Forelimb muscle (tissue), 1 donor: ENCODE measurements at places on chromosomes 16 and 17. TPM values are rescaled to one million over a fixed set of nuclear protein-coding genes. Genes with fewer than 3 reads are reported as not detected.

Gene HS3ST3B1
- 0.83 TPM for polyA plus RNA-seq

Gene KRTAP9-2
- not detected for polyA plus RNA-seq

Gene KRTAP4-6
- polyA plus RNA-seq: not detected

Gene KCTD5
- 24.4 TPM for polyA plus RNA-seq

DNA sequence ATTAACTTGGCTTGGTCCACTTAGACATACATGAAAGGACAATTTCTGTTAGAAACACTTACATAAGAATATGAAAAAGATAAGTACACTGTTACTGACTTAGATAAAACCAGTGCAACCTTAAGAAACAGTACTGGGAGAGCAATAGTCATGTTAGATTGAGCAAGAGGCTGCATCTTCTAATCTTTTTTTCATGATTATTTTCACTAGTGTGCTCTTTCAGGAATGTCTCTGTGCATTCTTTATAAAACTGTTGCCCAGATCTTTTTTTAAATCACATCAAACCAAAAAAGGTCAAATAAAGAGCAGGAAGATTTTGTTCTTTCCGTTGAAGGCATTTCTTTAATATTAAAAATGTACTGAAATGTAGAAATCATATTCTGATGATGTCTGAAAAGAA lies 100.7 kb upstream of the AXIN2 start:
- no peak for DNase-seq

DNA sequence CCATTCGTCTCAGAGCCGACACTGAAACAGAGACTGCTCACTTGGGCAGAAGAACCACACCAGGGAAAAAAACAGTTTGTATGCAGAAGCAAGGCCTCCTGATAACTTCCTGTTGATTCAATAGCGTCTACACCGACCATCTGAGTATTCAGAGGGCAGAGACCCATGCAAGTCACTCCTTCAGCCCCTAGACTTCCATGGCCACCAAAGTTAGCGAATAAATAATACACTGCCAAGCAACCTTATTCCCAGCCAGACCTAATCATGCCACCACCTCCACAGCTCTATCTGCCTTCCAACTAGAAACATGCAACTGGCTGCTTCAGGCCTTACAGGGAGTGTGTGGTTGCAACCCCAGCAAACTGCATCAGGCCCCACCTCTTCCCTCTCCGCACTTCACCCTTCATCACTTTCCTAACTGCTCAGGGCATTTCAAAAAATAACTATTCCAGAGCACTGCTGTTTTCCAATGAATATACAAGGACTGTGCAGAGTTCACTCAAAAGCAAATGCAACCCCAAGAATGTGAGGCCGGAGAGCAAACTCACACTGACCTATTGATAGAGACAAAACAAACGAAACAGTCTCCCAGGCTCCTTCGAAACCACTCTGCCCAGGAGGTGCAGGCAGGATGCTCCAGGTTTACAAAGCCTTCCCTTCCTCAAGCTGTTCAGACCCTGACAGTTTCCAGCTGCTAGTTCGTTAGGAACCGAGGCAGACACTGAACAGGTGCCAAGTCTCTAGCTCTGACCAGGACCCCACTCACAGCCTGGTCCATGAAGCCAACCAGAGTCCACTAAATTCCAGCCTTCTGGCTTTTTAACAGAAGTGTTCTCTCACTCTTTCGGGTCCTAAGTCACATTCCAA lies 3.6 kb downstream of the USP7 start:
- DNase-seq: no peak

GRCh38 chr16:56858374-56858773 lies 6.6 kb upstream of the SLC12A3 start:
- no peak for DNase-seq

DNA sequence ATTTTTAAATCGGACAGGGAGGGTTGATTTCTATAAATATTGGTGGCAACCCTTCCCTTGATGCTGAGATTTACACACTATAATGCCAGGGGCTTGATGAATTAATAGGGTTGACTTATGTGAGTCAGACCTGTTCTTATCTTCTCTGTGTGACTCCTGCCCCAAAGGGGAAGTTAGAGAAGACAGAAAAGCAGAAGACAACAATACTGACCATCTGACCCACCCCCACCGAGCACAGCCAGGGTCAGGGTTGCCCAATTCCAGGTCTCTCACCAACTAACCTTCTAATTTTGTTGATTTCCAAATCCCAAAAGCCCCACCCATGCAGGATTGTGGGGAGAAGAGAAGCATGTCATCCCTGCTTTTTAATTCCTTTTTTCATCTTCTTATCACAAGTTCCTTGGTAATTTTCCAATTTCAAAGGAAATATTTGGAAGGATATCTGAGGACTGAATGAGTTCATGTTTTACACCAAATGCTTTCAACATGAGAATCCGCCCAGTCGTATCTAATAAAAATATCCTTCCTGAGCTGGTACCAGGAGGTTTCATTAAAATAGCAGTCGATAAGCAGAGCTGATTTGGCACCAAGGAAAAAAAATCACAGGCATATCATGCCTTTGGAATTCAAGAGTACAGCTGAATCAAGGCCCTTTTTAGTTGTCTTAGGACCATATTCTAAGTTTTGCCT lies 603.4 kb upstream of the CDH11 start:
- no peak for DNase-seq

DNA sequence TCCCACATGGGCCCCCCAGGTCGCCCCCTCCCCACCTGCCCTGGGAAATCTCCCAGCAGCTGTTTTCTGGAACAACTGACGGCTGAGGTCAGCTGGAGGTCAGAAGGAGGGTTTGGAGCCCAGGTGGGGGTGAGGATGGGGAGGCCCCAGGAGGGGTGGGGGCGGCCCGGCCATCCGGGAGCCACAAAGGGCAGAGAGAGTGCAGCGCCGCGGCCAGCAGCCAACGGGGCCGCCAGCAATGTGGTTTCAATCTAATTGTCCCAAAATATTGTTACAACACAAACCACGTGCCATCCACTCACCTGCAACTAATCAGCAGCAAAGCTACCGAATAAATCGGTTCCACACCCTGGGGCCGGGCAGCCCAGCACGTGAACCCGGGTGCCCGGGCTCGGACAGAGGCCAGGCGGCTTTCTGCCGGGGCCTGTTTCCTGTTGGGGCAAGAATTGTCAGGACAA lies 28.3 kb upstream of the SLC38A10 start:
- DNase-seq: no peak

- DNase-seq: no peak
Measured at GRCh38 chr16:20735490-20735889, 6.1 kb downstream of the THUMPD1 start.

GRCh38 chr16:30885196-30885595 lies 8.7 kb downstream of the BCL7C start:
- DNase-seq: no peak
